ENCODE measurements at places on chromosomes 2 and 18. TPM values are rescaled to one million over a fixed set of nuclear protein-coding genes. Genes with fewer than 3 reads are reported as not detected.

GRCh38 chr2:26196683-26197418 lies 24.0 kb downstream of the GAREM2 start:
- no peaks in the 10 kb centered on the region for H3K4me1 ChIP-seq
- no peak for DNase-seq
- peaks cover 52% of the 10 kb centered on the region for H3K36me3 ChIP-seq
- H3K27me3 ChIP-seq = no peaks in the 10 kb centered on the region
- H3K27ac ChIP-seq = no peak overlapping the region
- H3K4me3 ChIP-seq = no peak overlapping the region

GPR75 gene
- 1.8 TPM for total RNA-seq

DNA sequence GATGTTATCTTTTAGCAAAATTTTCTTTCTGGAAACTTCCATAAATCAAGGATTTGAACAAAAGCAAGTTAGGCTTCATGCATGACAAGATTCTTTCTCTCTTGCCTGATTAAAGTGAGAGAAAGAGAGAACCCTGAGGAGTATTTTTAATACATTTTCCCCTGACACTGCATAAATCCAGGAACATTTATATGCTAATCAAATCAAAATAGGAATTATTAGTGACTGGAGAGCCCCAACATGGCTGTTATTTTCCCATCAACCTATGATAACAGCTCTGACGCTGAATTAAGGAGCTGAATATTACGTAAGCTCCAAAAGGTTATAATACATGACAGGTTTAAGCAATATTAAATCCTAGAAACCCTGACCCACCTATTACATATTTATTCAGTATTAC lies 930.2 kb upstream of the PIK3C3 start:
- no peaks in the 10 kb centered on the region for H3K36me3 ChIP-seq
- no peaks in the 10 kb centered on the region for H3K4me1 ChIP-seq
- no peak overlapping the region for H3K27ac ChIP-seq
- no peaks in the 10 kb centered on the region for H3K27me3 ChIP-seq

- DNase-seq = no peak
- H3K27ac ChIP-seq = no peak overlapping the region
- no peaks in the 10 kb centered on the region for H3K36me3 ChIP-seq
- H3K4me1 ChIP-seq = no peaks in the 10 kb centered on the region
Measured at GRCh38 chr18:24703316-24703715, 242.9 kb downstream of the HRH4 start.

- no peaks in the 10 kb centered on the region for H3K36me3 ChIP-seq
- no peaks in the 10 kb centered on the region for H3K4me1 ChIP-seq
- no peak overlapping the region for H3K27ac ChIP-seq
- no peak overlapping the region for H3K4me3 ChIP-seq
- peak; percentile 31 for DNase-seq
Measured at GRCh38 chr18:31555971-31556747, 35.5 kb upstream of the TTR start.

- peaks cover 9% of the 10 kb centered on the region for H3K4me1 ChIP-seq
- H3K4me3 ChIP-seq = no peak overlapping the region
- no peaks in the 10 kb centered on the region for H3K36me3 ChIP-seq
- no peak overlapping the region for H3K27ac ChIP-seq
- H3K27me3 ChIP-seq = no peaks in the 10 kb centered on the region
Measured at GRCh38 chr2:121260370-121261154, 24.4 kb downstream of the TFCP2L1 start.

MZT2B gene
- 357 TPM for total RNA-seq

DNA sequence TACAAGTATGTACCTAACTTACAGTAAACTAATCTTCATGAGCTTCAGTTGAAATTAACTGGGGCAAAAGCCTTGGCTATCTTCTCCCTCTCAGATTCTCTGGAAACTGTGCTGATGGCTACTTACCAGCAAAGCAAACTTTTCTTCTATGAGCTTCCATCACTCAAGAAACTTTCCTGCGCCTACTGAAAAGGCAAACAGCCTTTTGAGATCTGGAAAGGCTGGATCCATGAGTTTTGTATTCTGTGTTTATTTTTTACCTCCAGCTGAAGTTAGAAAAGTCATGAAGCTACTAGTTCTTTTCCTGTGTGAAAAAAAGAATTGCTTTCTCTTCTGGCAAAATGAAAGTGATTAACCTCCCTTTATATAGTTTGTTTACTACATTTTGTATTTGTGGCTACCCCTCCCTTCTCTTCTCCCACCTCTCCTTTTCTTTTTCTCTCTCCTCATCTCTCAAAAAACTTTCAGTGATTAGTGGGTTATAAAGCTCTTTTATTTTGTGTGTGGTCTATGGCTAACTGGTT lies 49.2 kb upstream of the RNF152 start:
- no peaks in the 10 kb centered on the region for H3K27me3 ChIP-seq
- H3K4me3 ChIP-seq = no peak overlapping the region
- no peak overlapping the region for H3K27ac ChIP-seq
- no peaks in the 10 kb centered on the region for H3K36me3 ChIP-seq

USP37 gene
- 15.4 TPM for total RNA-seq

PROC gene
- total RNA-seq = 5.8 TPM

DNA sequence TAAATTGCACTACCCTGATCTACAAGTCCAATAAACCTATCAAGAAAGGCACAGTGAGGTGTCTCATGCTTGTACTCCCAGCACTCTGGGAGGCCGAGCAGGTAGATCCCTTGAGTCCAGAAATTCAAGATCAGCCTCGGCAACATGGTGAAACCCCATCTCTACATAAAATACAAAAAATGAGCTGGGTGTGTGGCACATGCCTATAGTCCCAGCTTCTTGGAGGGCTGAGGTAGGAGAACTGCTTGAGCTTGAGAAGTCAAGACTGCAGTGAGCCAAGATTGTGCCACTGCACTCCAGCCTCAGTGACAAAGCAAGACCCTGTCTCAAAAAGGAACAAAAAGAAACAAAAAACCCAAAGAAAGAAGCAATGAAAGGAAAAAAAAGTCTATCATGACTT lies 58.9 kb downstream of the ROCK2 start:
- H3K4me3 ChIP-seq = no peak overlapping the region
- no peaks in the 10 kb centered on the region for H3K27me3 ChIP-seq
- H3K27ac ChIP-seq = no peak overlapping the region
- no peaks in the 10 kb centered on the region for H3K4me1 ChIP-seq
- DNase-seq = no peak

DNA sequence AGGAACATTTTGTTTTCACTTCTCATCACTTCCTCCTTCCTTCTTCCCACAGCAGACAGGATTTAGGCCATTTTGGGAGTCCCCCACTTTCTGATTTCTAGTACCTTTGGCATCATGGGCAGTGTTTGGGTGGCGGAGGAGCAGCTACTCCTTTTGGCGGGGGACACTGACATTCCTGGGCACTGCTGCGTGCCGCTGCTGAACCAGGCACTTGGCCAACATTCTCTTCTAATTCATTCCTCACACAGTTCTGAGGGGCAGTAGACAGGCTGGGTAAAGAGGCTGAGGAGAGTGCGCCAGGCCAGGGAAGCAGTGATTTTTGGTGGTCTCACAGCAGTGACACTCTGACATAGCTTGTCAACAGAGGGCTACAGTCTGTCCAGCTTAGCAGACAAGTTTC lies 270.2 kb downstream of the LOXHD1 start:
- DNase-seq = no peak
- no peaks in the 10 kb centered on the region for H3K27me3 ChIP-seq
- no peak overlapping the region for H3K4me3 ChIP-seq
- no peak overlapping the region for H3K27ac ChIP-seq
- peaks cover 3% of the 10 kb centered on the region for H3K36me3 ChIP-seq
- no peaks in the 10 kb centered on the region for H3K4me1 ChIP-seq

- no peaks in the 10 kb centered on the region for H3K27me3 ChIP-seq
- H3K4me3 ChIP-seq = no peak overlapping the region
- H3K36me3 ChIP-seq = no peaks in the 10 kb centered on the region
- no peaks in the 10 kb centered on the region for H3K4me1 ChIP-seq
- no peak for DNase-seq
- H3K27ac ChIP-seq = no peak overlapping the region
Measured at GRCh38 chr2:189569295-189569910, 11.2 kb downstream of the SLC40A1 start.

DNA sequence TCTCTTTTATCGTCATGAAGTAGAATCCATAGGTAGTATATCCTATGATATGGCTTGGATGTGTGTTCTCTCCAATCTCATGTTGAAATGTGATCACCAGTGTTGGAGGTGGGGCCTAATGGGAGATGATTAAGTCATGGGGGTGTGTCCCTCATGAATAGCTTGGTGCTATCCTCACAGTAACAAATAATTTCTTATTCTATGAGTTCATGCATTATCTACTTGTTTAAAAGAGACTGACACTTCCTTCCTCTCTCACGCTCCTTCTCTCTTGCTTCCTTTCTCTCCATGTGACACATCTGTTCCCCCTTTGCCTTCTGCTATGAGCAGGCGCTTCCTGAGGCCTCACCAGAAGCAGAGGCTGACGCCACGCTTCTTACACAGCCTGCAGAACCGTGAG lies 165.6 kb downstream of the MREG start:
- no peak overlapping the region for H3K27ac ChIP-seq
- DNase-seq = no peak
- H3K27me3 ChIP-seq = no peaks in the 10 kb centered on the region
- H3K4me3 ChIP-seq = no peak overlapping the region
- H3K36me3 ChIP-seq = no peaks in the 10 kb centered on the region

- no peak overlapping the region for H3K4me3 ChIP-seq
- no peak overlapping the region for H3K27ac ChIP-seq
- no peak for DNase-seq
- H3K27me3 ChIP-seq = 0 out of 2 replicates have a peak, but pooled peaks cover 7% of the 10 kb centered on the region
- no peaks in the 10 kb centered on the region for H3K36me3 ChIP-seq
Measured at GRCh38 chr2:217895070-217895635, 107.6 kb downstream of the TNS1 start.

POTEC gene
- not detected for total RNA-seq

- peaks cover 20% of the 10 kb centered on the region for H3K4me1 ChIP-seq
- H3K27ac ChIP-seq = no peak overlapping the region
- no peak overlapping the region for H3K4me3 ChIP-seq
- H3K36me3 ChIP-seq = no peaks in the 10 kb centered on the region
- no peak for DNase-seq
Measured at GRCh38 chr2:98180456-98180855, 93.5 kb downstream of the VWA3B start.

DNA sequence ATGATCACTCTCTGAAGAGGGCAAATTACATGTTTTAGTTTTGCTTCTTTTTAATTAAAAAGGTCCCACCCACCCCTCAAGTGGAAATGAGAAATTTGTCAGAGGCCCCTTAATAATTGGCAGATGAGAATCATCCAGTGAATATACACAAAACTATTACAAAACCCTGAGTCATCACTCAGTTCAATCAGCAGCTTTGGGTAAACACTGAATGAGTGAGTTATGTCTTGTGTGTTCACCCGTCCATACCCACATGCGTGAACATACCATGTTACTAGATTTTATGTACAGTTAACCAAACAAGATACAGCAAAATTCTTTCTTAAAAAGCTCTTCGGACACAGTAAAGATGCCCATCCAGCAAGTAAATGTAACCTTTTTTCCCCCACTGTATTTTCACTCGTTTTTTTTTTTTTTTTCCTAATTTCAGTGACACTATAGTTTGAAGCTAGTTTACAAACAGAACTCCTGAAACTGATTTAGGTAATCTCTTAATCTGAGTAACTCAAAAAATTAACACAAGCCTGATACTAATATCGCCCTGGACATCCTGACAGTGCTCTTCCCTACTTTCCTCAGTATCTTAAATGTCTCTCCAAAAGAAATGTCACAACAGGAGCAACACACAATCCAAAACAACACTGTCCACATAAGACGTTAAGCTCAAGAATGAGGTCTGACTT lies 1.4 kb downstream of the PSME4 start:
- no peaks in the 10 kb centered on the region for H3K27me3 ChIP-seq
- H3K4me1 ChIP-seq = peaks cover 25% of the 10 kb centered on the region
- H3K36me3 ChIP-seq = 0 out of 2 replicates have a peak, but pooled peaks cover under 1% of the 10 kb centered on the region

DAW1 gene
- 1.8 TPM for total RNA-seq

GRCh38 chr18:76955524-76956170 lies 133.3 kb downstream of the ZNF236 start:
- no peak overlapping the region for H3K4me3 ChIP-seq
- H3K27me3 ChIP-seq = no peaks in the 10 kb centered on the region
- no peak for DNase-seq
- H3K36me3 ChIP-seq = no peaks in the 10 kb centered on the region

DNA sequence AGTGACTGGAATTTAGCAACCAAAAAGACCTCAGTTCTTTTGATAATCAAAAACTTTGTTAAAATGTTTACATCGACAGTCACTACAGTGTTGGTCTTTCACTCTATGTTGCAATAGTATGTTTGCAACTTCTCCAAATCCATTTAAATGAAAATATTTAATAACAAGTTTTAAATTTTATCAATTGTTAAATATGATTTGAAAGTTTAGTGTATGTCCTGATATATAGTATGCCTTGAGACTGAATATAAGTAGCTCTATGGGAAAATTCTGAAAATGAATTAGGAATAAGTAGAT lies 109.9 kb downstream of the ANKRD44 start:
- H3K4me3 ChIP-seq = no peak overlapping the region
- no peaks in the 10 kb centered on the region for H3K27me3 ChIP-seq
- no peaks in the 10 kb centered on the region for H3K4me1 ChIP-seq
- no peak for DNase-seq
- H3K27ac ChIP-seq = no peak overlapping the region
- no peaks in the 10 kb centered on the region for H3K36me3 ChIP-seq

GALR1 gene
- total RNA-seq = not detected

CYB5A gene
- total RNA-seq = 109 TPM

DNA sequence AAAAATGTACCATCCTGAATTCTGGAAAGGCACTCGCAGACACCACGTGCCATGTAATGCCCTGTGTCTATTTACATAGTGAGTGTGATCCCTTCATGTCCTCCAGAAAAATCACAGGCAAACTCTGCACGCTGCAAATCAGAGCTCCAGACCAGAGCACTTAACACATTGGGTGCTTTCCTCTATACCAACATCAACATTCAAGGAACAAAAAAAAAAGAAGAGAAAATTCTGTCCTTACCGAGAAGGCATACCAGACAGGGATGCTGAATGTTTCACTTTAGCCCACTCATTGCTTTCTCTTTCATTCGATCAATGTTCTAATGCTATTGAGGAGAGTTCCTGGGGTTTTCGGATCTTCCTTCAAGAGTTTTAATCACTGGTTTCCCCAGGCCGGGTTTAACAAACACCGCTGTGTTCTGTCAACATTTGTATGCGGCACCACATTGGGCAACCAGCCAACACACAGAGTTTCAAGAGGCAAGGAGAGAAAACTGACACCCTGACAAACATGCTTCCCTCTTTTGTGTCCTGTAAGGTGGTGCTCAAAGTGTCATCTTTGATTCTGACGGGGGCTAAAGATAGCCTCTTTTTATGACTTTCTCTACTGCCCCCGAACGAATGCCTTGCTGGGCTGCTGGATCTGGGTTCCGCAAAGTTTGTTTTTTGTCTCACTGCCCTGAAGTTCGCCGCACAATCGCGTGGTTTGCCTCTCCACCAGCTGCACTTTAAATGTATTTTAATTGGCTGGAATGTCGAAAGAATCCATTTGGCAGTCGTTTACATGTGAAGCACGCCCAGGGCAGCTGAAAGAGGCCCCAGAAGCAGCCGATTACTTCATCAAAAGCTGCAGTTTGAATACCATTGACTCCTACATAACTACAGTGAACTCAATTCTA lies 106.4 kb upstream of the NCKAP5 start:
- no peak for DNase-seq
- 0 out of 2 replicates have a peak, but pooled peaks cover 9% of the 10 kb centered on the region for H3K4me1 ChIP-seq
- H3K27me3 ChIP-seq = 0 out of 2 replicates have a peak, but pooled peaks cover 5% of the 10 kb centered on the region
- no peak overlapping the region for H3K27ac ChIP-seq

GRCh38 chr2:46246790-46247189 lies 50.4 kb upstream of the EPAS1 start:
- no peaks in the 10 kb centered on the region for H3K36me3 ChIP-seq
- H3K27ac ChIP-seq = no peak overlapping the region
- H3K27me3 ChIP-seq = no peaks in the 10 kb centered on the region
- no peak overlapping the region for H3K4me3 ChIP-seq
